ENCODE measurements at places on chromosomes 2 and 18.
A peak's percentile ranks its signal among the peaks of the same experiment; 100 is the strongest.

- no peak for DNase-seq
Measured at GRCh38 chr2:160141912-160142311, 58.2 kb downstream of the ITGB6 start.

DNA sequence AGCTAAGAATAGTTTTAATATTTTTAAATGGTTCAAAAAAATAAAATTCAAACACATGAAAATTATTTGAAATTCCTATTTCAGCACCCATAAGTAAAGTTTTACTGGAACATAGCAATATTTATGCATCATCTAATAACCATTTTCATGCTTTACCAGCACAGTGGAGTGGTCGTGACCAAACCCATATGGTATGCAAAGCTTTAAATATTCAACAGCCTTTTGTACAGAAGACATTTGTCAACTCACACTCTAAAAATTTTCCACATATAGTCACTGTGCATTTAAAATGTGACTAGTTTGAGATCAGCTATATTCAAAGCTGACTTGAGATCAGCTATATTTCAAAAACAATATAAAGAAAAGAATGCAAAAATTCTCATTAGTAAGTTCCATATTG is 46.2 kb downstream of the PUM2 start:
- no peak for DNase-seq

GRCh38 chr2:234444893-234445292 is 52.0 kb downstream of the ARL4C start:
- no peak for DNase-seq

- DNase-seq, result no peak
Measured at GRCh38 chr2:69989441-69990105, 28.1 kb upstream of the ASPRV1 start.

GRCh38 chr2:166384774-166385173 is 9.0 kb upstream of the SCN9A start:
- no peak for DNase-seq

GRCh38 chr2:8315531-8316165 is 366.2 kb upstream of the ID2 start:
- peak; percentile 56 for DNase-seq

DNA sequence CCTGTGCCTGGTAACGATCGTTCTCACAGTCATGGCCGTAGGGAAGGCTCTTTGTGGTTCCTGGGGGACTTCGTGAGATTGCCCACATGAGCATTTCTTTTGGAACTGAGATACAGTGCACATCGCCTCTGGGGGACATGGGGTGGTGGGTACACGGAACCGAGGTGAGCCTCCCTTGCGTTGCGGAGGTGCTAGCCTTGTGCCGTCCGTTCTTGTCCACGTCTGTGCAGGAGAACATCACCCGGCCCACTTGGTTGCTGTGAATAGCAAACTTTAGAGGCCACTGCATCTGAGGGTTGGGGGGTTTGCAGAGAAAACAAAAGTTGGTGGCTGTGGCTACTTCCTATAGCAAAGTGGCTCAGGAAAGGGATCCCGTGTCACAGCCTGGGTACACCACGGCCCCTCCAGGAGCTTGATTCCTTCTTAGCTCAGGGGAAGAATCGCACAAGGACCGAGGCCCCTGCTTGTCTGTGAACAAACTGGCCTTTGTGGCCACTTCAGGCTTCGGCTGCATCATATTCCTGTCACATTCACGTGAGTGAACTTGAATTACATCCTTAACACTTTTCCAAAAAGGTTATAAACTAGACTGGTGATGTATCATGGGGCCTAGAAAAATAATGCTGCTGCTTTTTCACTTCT is 72.6 kb downstream of the LRRFIP1 start:
- no peak for DNase-seq

DNA sequence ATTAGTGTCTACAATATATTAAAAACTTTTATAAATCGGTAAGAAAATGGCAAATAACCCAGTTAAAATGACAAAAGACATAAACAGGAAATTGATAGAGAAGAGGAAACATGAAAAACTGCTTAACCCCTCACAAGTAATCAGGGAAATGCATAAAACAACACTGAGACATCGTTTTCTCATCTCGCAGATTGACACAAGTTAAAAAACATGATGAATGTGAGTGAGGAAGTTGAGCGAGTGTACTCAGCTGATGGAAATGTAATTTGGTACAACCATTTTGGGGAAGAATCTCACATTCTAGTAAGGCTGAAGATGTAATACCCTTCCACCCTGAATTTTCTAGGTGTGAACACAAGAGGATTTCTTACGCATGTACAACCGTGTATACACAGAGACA is 18.0 kb upstream of the THOC1 start:
- DNase-seq, result no peak

GRCh38 chr2:51224790-51225189 is 192.9 kb upstream of the NRXN1 start:
- DNase-seq, result no peak

GRCh38 chr2:101627285-101628029 is 70.0 kb upstream of the MAP4K4 start:
- DNase-seq, result no peak

GRCh38 chr18:43886341-43886740 is 609.1 kb upstream of the SYT4 start:
- no peak for DNase-seq

DNA sequence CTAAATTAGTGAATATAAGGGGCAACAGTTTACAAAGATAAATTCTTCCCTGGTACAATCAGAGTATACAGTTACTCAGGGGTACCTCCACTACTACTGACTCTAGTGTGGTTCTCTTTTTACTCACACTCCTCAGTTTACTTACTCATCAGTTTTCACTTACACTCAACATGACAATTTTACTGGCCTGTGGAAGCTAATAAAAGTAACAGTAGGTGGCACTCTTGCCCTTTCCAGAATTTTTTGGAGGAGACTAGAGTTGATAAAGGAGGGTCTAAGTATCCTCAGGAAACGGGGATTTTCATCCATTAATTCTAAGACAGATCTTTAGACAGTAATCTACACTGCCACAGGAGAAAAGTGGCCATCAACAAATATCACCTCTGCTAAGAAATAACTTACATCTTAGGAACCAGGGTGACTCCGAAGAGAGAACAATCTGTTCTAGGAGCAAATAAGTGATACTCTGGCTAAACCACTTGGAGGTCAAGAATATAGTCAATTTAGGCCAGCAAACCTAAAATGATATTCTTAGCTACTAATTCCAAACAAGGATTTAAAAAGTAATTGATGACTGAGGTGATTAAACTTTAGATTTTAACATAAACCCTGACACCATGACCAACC is 61.3 kb downstream of the ATL2 start:
- peak; percentile 46 for DNase-seq

DNA sequence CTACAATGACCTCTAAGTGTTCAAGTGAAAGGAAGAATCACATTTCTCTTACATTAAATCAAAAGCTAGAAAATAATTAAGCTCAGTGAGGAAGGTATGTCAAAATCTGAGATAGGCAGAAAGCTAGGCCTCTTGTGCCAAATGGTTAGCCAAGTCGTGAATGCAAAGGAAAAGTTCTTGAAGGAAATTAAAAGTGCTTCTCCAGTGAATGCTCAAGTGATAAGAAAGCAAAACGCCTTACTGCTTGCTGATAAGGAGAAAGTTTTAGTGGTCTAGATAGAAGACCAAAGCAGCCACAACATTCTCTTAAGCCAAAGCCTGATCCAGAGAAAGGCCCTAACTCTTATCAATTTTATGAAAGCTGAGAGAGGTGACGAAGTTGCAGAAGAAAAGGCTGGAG is 932.3 kb upstream of the ACVR2A start:
- no peak for DNase-seq

DNA sequence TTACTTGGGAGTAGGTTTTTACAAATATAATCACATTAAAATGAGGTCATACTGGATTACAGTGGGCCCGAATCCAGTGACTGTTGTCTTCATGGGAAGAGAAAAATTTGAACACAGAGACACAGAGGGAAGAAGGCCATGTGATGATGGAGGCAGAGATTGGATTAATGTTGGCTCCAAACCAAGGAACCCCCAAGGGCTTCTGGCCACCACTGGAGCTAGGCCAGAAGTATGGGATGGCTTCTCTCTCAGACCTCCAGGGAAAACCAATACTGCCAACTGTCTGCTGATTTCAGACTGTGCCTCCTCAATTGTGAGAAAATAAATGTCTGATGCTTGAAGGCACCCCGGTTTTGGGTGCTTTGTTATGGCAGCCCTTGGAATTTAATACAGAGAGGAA is 76.0 kb downstream of the ALPK2 start:
- DNase-seq, result no peak

DNA sequence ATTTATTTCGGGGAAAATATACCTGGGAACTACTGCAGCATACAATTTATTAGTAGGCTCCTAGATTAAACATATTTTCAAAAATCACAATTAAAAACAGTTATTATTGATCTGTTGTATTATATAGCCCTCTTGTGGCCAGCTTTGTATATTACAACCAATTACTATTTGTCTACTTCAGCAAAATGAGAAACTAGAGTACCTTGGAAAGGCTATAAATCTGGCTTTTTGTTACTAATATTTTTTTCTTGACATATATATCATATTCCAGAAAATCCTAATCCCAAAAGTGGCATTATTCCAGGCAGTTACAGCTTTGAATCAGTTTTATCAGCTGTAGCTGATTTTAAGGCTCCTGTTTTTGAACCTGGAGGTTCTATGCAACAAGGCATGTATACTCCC is 101.2 kb downstream of the UBR3 start:
- DNase-seq, result peak; percentile 22

DNA sequence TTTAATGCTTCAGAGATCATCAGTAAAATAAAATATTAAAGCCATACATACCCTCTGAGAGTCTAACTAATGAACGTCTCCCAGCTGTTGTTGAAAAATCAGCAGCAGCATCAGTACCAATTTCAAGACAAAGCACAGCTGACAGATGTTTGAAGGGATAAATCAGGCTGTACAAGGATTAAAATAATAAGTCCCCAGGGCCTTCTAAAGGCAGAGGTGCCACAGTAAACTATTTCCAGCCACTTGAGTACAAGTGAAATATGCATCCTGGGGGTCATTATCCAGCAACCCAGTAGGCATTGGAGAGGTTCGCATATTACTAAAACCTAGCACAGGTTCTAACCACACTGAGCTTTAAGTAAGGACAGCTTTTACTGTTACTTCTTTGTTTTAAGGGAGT is 76.9 kb downstream of the NXPH2 start:
- DNase-seq, result no peak

DNA sequence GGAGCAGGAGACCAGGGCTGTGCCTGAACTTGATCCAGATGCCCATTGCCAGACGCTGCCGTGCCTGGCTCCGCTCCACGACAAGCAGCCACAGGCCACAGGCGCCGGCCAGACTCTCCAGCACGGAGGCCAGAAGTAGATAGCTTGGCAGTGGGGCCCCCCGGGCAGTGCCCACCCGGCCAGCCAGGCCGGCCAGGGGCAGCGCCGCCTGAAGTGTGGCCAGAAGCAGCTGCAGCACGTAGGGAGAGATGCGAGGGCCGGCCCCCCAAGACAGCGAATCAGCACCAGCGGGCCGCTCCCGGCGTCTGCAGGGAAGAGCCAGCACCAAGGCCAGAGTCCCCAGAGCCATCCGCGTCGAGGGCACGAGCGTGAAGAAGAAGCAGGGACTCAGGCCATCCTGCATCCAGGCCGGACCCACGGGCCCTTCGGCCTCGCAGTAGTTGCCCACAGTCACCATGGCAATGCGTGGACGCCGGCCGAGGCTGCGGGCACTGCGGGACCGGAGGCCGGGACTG is 484 bp downstream of the ABCB6 start:
- DNase-seq, result no peak

DNA sequence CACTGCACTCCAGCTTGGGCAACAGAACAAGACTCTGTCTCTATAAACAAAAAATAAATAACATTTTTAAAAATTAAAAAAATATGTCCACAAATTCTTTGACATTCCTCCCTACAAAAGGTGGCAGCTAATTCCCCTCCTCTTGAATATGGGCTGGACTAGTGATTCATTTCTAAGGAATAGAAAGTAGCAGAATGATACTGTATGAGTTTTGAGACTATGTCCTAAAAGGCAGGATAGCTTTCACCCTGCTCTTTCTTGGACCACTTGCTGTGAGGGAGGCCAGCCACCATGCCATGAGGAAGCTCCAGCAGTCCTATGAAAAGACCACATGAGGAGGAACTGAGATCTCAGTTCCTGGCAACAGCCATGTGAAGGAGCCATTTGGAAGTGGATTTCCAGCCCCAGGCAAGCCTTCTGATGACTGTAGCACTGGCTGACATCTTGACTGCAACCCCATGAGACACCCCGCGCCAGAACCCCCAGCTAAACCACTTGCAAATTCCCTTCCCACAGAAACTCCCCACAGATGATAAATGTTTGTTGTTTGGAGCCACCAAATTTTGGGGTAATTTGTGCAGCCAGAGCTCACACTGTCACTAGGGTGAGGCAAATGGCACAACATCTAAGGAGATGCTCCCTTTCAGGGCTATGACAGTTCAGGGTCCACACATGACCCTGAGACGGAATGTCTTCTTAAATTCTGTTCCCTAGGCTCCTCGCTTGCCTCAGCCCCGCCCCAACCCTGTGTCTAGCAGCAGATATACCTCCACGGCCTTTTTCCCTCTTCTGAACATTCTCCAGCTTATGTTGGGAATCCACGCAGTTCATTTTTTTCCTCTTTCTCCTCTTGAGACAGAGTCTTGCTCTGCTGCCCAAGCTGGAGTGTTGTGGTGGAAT is 17.1 kb upstream of the ATOH8 start:
- no peak for DNase-seq

GRCh38 chr2:110115291-110116032 is at the start of gene MALL:
Gene MALL, minus strand, starts transcription at chr2:110115822. Its CDS starts 30 bp downstream, at chr2:110115792.
- no peak for DNase-seq

GRCh38 chr18:41982942-41983660 is 28.1 kb downstream of the PIK3C3 start:
- DNase-seq, result no peak

- no peak for DNase-seq
Measured at GRCh38 chr2:23636426-23636825, 251.4 kb downstream of the KLHL29 start.

DNA sequence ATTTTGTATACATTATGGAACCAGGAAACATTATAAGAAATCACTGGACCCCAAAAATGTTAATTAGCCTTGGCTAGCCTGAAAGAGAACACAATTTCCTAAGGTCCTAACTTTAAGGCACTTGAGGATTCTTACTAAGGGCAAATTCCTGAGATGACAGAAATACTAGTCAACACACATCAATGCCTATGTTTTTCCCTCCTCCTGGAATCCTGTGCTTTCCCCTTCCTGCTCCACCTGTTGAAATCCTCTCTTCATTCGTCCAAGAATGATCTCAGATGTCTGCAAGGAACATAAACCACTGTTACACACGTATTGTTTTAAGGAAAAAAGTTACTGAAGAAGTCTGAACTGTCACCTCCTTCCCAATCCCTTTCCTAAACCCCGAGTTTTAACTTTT is 21.2 kb upstream of the DARS1 start:
- no peak for DNase-seq

DNA sequence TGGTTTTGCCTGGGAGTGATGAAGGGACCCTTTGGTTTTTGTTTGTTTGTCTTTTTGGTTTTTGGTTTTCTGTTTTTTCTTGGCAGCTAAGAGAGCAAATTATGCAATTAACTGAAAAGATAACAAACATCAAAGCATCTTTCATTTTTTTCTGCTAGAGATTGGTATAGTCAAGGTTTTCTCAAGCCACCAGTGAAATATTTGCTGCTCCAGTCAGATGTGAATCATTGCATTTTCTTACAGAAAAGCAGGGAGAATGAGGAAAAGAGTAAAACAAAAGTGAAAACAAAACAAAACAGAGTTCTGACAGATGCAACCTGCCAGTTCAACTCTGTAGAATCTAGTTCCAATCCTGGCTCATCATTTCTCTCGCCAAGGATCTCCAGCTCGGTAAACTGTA is 660.7 kb downstream of the DSC3 start:
- no peak for DNase-seq

- DNase-seq, result no peak
Measured at GRCh38 chr18:62403120-62403519, 78.0 kb downstream of the TNFRSF11A start.
